ENCODE measurements at places on chromosomes 2 and 18.

- no peak for DNase-seq
Measured at GRCh38 chr2:8461341-8461740, 220.5 kb upstream of the ID2 start.

DNA sequence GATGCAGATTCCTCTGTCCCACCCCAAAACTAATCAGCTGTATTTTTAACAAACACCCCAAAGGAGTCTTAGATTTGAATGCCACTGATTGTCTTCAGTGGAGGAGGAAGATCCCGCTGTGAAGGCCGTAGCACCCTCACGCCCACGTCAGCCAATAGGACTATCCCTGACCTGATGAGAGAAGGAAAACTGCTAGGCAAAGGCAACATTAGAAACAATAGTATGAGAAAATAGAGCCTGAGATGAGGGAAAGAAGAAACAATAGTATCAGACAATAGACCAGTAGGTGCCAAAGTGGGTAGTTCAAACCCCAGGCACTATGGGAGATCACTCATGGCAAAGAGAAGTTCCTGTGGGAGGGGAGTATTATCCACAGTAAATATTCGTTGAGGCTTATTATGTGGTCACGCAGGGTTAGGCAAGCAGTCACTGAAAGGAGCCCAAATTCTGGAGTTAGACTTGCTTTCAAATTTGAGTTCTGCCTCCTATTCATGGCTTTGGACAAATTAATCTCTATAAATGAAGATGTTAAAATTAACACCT is 2.8 kb downstream of the PCBP1 start:
- DNase-seq: no peak

DNA sequence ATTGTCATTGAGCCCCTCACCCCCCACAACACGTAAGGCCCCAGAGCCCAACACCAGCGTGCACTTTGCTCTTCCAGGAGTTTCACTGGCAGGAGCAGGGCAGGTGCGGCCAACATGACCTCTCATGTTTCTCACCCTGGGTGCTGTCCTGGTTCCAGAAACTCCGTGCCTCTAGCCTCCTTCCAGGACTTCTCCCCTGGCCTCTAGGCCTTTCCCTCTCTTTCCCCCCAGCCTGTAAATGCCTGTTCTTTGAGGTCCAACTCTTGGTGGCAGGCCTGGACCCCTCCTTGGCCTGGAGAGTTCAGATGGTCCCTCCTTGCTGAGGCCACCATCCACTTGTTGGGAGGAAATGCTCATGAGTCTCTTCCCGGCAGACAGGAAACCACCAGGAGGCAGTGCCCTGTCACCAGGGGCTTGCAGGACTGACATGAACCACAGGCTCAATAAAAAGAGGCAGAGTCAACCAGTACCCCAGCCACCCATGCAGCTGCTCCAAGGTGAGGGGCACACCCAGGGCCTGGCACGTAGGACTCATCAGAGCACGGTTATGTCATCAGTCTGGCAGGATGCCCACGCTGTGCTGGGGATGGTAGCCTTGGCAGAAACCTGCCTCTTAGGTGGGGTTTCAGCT is 1.5 kb downstream of the MALL start:
- DNase-seq: peak; percentile 22

DNA sequence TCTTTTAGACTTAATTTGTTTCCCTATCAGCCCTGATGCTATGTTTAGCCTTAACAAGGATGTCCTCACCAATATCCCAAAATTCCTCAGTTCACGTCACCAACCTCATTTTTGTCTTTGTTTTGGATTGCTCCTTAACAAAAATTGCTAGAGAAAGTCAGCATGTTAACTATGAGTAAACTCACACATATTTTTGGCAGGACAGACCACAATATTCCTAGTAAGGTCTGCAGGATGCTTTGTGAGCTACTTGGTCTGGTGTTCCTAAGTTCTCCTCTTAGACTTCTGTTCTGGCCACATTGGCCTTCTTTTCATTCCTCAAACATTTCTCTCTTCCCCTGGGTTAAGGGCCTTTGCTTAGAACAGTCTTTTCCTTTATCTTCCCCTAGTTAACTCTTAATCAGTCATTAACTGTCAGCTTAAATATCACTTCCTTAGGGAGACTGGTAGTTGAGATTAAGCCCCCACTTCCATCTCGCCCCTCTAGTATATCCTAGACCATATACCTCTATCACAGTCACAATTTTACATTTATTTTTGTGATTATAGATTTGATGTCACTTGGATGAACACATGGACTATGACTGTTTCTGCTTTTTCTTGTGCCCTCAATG is 116.2 kb downstream of the ADCYAP1 start:
- no peak for DNase-seq

DNA sequence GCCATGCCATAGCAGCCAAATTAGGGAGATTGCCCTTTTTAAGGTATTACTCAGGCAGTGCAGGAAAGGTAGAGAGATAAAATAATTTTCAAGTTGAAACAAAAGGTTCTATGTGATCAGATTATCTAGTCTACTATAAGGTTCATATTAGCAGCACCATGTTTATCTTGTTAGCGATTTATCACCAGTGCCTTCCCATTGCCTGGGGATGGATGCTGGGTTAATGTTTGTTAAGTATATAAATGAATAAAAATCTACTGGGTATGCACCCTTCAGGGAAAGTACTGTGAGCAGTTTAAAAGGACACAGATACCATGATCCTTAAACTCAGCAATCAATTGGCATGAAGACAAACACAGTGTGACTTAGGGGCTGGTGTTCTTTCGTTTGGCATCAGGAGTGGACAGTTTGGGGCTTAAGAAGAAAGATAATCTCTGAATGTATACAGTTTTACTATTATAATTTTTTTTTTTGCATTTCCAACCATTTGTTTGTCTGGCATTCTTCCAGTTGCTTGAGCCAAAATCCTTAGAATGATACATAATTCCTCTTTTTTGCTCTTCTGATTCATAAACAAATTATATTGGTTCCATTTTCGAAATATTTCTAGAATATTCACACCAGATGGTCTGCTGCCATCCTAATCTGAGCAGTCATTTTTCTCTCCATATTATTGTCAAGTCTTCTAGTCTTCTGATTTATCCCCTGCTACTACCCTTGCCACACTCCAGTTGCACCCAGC is 512.8 kb upstream of the SLC8A1 start:
- no peak for DNase-seq

DNA sequence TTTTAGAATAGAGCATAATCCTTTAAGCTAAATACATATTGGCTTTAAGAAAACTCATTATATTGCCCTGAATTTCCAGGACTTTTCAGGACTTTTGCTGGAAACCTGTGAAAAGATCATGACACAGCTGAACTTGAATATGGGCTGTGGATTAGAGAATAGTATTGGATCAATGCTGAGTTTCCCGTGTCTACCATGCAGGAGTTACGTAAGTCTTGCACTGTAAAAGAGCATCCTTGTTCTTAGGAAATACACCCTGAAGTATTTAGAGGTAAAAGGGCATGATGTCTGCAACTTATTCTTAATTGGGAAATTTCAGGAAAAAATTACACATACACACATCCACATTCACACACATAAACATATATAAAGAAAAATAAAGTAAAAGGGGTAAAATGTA is 82.1 kb downstream of the ZFP36L2 start:
- DNase-seq: no peak

- no peak for DNase-seq
Measured at GRCh38 chr2:19073522-19073921, 284.9 kb downstream of the OSR1 start.

DNA sequence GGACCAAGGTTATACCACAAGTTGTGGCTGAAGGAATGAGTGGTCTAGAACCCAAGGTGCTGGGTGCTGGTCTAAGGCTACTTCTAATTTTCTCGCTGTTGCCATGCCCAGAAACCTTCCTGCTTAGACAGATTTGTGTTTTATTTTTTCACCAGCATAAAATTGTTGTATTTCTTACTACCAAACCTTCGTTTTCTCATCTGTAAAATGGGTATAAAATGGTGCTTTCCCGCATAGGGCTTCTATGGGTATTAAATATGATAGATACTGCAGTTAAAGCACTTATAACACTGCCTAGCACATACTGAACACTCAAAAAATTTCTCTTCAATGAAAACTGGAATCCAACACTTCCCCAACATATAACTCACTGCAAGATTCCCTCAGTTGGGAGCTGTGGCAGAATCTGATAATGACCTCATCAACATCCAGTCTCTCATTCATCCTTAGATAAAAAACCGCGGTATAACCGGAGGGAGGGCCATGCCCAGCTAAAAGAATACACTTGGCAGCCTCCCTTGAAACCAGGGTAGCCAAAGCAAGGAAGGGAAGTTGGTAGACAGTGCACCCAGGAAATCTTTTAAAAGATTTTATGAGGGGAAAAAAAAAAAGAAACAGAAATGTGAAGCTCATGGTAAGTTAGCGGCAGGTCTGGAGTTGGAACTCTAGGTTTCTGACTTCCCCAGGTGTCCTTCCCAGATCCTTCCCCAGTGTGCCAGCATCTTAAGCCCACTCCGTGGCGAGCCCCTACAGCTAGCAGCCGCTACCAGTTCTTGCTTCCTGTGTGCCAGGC is 1.2 kb downstream of the NEMP2 start:
- no peak for DNase-seq

DNA sequence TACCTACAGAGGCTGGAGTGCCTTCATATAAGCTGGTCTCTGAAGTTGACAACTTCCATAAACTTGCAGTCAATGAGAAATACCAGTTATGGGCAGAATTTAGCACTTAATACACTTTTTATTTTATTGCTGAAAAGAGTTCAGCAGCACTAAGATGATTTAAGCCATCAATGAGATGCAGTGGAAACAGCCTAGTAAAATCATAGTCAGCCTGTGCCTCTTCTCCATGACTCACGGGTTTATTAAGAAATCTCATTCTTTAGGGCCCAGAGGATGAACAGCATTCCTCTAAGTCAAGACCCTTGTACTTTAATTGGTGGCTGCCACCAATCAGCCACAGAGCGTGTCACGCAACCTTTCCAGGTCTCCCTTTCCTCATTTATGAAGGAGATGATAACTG is 1357.9 kb upstream of the CELF4 start:
- DNase-seq: no peak

- DNase-seq: no peak
Measured at GRCh38 chr18:8835521-8835953, 130.2 kb downstream of the MTCL1 start.

DNA sequence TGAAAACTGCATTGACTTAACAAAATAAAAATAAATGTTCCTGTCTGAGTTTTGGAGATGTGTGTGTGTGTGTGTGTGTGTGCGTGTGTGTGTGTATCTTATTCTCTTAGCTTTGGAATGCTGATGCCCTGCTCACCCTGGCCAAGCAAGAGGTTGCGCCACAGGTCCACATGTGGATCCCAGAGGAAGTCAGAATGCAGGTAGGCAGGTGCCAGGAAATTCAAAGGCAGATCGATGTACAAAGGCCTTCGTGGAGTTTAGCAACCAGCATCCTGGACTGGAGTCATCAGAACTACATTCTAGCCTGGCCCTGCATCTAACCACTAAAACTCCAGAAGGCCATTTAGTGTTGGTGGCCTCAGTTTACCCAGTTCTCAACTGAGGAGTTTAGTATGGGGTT is 12.4 kb downstream of the G6PC2 start:
- no peak for DNase-seq

DNA sequence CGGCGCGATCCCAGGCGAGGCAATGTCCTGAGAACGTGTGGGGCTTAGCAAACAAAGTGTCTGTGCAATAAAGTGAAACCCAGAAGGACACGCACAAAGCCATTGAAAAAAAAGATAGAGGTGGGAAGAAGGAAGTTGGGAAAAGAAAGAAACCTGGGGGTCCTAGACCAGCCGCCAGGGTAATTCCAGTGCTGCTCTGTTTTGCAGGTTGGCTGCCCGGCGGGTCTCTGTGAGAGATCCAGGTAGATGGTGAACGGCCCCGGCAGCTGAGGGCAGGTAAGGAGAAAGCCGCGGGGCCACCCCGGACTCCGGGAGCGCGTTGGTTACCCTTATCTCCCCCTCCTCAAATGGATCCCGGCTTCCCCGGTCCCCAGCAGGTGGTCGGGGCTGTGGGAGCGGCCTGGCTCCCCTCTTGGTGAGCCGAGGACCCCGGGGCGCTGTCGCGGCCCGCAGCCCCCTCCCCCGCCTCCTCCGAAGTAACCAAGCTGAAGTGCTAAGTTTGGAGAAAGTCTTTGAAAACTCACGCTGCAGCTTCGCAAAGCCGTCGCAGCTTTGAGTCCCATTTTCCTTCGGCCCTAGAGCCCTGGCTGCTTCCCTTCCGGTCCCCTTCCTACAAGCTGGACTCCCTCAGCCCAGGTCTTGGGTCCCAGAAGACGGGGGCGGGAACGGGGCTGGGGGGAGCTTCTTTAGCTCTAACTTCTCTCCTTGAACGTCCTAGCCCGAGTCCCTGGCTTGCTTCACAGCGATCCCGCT is 588 bp downstream of the OTX1 start:
- no peak for DNase-seq

GRCh38 chr18:48037481-48038271 is 107.2 kb upstream of the SMAD2 start:
- peak; percentile 11 for DNase-seq

- DNase-seq: no peak
Measured at GRCh38 chr2:134493797-134494196, 225.0 kb downstream of the TMEM163 start.

- DNase-seq: peak; percentile 29
Measured at GRCh38 chr2:45651415-45652089, at the start of gene PRKCE. Gene PRKCE, plus strand, starts transcription at chr2:45651675.

- DNase-seq: peak; percentile 53
Measured at GRCh38 chr18:74796841-74797576, 199.3 kb downstream of the ZNF407 start.

- no peak for DNase-seq
Measured at GRCh38 chr2:236499691-236500578, 69.7 kb upstream of the ACKR3 start.

DNA sequence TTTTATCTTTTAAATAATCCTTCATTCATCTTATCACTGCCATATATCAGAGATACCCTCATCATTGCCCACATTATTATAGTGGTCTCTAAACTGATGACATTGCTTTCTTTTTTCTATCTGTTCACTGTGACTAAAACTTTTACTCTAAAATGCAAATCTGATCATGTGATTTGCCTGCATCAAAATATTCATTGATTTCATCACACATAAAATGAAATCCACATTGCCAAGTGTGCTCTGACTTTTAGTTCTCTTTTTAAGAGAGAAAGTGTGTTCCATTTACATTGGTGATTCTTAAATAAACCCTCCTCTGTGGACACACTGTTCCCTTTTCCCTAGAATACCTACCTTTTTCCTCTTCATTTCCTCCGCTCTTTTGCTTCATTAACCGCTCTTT is 7.5 kb downstream of the REL start:
- DNase-seq: no peak

- DNase-seq: no peak
Measured at GRCh38 chr18:22322243-22322691, 95.4 kb downstream of the CTAGE1 start.

DNA sequence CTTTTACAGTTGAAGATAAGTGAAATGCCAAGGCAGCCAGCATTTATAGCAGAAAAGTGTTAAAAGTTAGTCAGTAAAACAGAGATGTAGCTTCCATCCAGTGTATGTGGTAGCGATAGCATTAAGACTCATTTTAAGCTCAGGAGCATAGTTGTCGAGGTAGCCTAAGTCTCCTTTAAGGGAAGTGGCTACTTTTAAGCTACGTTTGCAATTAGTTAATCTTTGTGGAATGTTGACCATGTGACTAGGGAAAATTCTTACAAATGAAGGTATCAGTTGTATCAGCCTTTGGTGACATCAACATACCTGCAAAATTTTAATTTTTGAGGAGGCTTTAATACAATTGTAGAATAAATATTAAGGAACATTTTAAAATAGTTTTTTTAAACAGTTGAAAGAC is 61.9 kb downstream of the LHCGR start:
- no peak for DNase-seq
